ENCODE measurements at places on chromosomes 5 and 9.

GRCh38 chr5:123582550-123583285 is 70.7 kb downstream of the CSNK1G3 start:
- no peak for DNase-seq

DNA sequence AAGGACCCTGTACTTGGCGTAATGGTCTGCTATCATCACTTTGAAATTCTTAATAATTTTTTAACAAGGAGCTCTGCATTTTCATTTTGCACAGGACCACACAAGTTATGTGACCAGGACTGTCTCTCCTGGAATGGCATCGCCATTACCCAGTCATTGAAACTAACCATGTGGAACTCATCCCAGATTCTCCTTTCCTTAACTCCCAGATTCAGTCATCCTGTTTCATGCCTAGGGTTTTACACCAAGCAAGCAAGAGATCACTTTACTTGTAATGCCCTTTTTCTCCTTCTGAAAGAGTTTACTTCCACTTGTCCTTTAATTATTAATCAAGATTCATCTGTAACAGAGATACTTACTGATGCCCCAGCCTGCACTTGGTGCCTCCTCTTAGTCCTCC is 12.0 kb downstream of the FRMD3 start:
- DNase-seq, result no peak

DNA sequence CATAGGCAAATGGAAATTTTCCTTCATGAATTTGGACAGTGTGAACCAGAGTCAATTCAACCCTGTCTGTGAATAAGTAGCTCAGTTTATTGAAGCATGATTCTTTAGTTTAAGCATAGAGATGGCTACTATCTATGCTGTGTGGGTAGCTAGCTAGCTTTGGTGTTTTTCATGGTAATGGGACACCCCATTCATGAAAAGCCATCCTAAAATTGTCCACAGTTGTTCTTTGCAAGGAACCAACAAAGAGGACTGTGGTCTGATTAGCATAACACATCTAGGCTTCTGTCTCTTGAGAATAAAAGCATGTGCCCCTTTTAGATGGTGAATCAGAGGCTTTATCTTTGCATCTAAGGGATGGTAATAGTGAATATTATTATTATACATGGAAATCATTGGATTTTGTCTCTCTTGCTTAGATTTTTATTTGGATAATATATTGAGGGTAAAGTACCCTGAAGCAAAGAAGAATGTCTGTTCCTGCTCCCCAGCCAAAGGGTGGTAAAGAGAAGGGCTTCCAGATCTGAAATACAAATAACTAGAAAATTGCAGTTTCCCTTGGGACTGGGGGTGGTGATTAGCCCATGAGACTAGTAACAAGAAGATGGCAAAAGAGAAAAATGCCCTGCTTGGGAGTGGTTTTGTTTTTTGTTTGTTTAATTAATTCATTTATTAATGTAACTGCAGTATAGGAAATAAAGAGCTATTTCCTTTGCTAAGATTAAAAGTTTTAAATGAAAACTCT is 624.2 kb upstream of the ZNF608 start:
- DNase-seq, result no peak

DNA sequence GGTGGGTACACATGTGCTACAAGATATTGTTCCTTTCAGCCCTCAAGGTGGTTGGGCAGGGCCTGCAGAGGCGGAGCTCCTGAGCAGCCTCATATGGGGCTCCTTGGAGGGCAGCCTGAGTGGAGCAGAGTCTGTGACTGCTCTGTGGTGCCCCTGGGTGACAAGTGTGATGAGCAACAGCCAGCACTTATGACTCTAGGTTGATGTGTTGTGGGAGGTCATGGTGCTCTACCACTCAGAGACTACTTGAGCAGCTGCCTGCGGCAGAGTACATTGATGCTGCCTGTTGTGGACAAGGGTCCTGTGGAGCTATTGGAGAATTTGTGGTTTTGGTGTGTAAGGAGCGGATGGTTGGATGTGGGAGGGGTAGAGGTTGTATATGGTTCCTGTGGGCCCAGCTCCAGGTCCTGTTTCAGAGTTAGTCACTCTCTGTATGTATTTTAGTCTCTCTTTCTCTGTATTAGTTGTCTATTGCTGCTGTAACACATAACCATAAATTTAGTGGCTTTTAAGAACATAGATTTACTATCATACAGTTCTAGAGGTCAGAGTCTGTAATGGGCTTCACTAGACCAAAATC is 141.3 kb downstream of the SREK1 start:
- no peak for DNase-seq

- no peak for DNase-seq
Observed at GRCh38 chr5:21654-22233, 70.2 kb upstream of the PLEKHG4B start.

- no peak for DNase-seq
Observed at GRCh38 chr9:83599071-83599470, 23.9 kb upstream of the IDNK start.

DNA sequence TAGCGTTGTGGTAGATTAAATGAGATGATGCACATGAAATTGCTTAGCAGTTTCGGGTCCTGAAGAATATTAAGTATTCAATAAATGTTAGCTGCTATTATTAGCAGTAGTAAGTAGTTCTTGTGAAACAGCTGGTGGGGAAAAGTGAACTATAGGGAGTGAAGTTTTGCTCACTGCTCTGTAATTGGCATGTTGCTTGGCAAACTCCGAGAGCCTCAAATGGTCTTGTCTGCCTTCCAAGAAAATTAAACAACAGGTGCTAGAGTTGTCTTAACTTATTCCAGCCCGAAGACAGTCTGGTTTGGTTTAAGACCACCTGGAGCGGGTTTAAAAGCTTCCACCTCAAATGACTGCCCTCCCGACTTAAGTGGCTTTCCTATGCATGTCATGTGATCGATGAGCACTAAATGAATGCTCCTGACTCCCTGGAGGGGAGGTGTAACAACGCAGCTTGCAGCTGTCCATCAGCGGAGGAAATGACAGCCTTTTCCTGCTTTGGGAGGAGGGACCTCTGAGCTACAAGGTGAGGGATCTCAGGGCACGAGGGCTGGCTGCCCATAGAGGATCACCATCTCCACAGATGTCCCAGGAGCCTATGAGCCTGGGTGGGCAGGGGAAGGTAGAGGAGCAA is 202.9 kb upstream of the PANK3 start:
- no peak for DNase-seq

All from stimulated activated CD4-positive, alpha-beta T cell treated with anti-CD3 and anti-CD28 coated beads, Interleukin-2, amount 100 ng/mL, for 24 hours (primary cell).